Activated T-cell treated with anti-CD3 and anti-CD28 coated beads, Interleukin-2, amount 50 U/mL, for 4 hours (primary cell): ENCODE measurements at places on chromosomes 1 and 21. TPM values are rescaled to one million over a fixed set of nuclear protein-coding genes. Genes with fewer than 3 reads are reported as not detected.

Gene GNG4
- total RNA-seq, result 0.26 TPM

Gene TDRKH
- total RNA-seq, result 10.4 TPM

Gene DYNLT5
- total RNA-seq, result not detected

Gene BTG2
- total RNA-seq, result 73.0 TPM

Gene CFHR3
- total RNA-seq, result not detected

Gene LRRC38
- total RNA-seq, result not detected
